ENCODE measurements at places on chromosomes 6 and 20.

GRCh38 chr6:43254138-43254817, 11.0 kb downstream of the TTBK1 start:
- ATAC-seq, result no peak

DNA sequence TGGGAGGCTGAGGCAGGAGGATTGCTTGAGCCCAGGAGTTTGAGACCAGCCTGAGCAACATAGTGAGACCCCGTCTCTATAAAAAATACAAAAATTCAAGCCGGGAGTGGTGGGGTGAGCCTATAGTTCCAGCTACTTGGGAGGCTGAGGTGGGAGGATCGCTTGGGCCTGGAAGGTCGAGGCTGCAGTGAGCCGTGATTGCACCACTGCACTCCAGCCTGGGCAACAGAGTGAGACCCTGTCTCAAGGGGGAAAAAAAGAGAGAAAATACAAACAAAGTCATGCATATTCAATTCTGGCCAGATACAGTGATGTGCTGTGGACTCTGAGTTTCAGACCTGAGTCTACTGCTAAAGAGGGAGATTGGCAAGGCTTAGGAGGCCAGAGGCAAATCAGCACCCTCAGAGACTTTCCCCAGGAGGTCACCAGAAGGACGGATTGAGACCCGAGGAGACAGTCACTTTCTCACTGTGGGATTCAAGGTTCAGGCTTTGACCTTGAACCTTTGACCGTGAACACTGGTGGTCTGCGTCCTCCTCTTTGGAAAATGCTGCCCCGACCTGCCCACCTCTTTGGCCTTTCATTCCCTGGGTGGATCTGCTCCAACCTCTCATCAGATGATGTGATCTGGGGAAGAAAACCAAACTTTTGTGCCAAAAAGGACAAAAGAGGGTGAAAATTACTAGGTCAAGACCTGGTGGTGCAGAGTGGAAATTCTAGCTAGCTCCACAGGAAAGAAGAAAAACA, 31.2 kb downstream of the TGM2 start:
- ATAC-seq, result no peak

- no peak for ATAC-seq
Observed at GRCh38 chr6:138401960-138402837, 1.8 kb upstream of the HEBP2 start.

- ATAC-seq, result no peak
Observed at GRCh38 chr20:25178563-25179438, 16.7 kb upstream of the ENTPD6 start.

DNA sequence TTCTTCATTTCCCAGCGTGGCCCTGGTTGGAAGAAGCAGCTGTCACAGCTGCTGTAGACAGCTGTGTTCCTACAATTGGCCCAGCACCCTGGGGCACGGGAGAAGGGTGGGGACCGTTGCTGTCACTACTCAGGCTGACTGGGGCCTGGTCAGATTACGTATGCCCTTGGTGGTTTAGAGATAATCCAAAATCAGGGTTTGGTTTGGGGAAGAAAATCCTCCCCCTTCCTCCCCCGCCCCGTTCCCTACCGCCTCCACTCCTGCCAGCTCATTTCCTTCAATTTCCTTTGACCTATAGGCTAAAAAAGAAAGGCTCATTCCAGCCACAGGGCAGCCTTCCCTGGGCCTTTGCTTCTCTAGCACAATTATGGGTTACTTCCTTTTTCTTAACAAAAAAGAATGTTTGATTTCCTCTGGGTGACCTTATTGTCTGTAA, 292.7 kb downstream of the ESR1 start:
- peak; percentile 10 for ATAC-seq
